Smooth muscle cell of the umbilical artery (primary cell): ENCODE measurements at places on chromosomes 16 and 17. TPM values are rescaled to one million over a fixed set of nuclear protein-coding genes. Genes with fewer than 3 reads are reported as not detected.

Gene CSH2
- not detected in 2 replicates for total RNA-seq

Gene SRCIN1
- total RNA-seq = 0.05 TPM in 1 of 2 replicates, not detected in the other

Gene VEZF1
- 22.9 and 25.3 TPM in 2 replicates for total RNA-seq

Gene UTS2R
- total RNA-seq = not detected in 2 replicates
